ENCODE measurements at places on chromosomes 6 and 20.

DNA sequence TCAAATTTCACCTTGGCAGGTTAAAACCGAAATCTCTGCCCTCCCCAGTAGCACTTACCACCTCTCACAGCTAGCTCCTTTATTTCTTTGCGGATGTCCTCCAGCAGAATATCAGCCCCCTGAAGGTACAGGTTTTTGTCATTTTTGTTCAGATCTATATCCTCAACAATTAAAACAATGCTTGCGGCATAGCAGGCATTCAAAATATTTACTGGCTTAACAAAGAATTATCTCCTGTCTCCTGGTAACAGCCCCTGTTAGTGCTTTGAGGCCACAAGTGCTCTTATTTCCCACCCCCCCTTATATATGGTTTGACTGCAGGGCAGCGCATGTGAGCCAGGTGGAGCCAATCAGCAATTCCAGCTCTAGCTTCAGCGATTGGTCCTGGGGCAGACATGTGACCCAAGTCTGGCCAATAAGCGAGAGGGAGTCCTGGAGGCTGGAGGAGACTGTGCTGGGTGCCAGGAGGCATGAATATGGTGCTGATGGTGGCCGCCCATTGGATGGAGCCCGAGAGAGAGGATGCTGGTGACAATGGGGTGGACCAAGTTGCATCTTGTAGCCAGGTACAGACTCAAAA is 21.0 kb downstream of the SULF2 start:
- no peak for DNase-seq

DNA sequence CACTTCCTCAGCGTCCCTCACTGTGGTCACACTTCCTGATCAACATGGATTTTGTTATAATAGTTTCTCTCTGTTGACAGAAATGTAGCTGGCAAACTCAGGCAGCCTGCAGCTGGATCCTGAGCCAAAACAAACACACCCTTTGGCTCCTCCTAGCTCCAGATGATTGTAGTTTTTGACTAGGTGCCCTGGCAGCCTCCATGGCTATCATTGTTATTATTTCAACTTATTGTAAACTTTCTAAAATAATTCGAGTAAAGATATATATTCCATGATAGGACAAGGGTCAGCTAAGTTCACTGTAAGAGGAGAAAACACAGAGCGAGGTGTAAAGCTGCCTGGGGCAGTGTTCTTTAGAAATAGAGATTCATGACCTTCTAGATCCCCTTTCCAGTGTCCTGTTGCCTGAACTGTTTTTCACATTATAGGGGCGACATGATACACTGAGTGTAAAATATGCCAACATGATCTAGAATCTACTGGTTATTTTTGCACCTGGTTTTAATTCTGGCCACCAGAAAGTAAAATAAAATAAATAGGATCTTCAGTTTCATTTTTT is 98.2 kb upstream of the HDGFL1 start:
- no peak for DNase-seq

DNA sequence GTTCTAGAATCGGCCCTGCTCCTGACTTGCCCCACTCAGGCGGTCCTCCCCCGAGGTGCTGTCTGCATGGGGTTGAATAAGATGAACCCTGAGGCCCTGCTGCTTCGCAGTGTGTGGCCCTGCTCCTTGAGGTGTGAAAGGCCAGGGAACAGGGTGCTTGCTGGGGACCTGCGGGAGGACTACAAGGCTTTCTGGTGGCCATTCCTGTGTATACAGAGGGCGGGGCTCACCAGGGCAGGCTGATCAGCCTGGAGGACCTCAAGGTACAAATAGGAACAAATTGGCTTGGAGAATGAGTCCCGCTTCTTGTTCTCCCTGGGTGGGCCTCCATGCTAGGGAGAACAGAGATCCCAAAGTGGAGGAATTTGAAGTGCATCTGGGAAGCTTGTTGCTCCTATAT is 5.7 kb downstream of the NOTCH4 start:
- DNase-seq, result no peak

DNA sequence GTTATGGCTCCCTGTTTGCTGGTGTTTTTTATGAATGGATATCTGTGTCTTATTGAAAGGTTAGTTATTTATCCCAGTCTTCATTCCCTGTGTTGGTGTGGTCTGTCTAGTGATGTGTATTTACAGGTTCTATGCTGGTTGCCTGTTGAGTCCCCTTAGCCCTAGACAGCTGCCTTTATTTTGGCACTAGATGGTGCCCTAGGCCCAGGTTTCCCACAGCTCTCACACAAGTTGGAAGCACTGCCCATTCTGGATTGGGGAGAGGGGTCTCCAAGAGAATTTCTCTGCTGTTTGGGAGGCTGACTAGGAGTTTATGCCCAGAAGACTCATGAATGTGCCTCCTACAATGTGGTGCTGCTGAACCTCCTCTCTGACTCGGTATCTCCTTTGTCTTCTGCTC is 12.4 kb downstream of the GRM1 start:
- no peak for DNase-seq

GRCh38 chr20:61019322-61019721 is 232.7 kb upstream of the CDH4 start:
- no peak for DNase-seq

GRCh38 chr6:144894240-144894639 is 609.1 kb downstream of the UTRN start:
- no peak for DNase-seq

- no peak for DNase-seq
Observed at GRCh38 chr6:78580923-78581322, 286.4 kb upstream of the IRAK1BP1 start.

DNA sequence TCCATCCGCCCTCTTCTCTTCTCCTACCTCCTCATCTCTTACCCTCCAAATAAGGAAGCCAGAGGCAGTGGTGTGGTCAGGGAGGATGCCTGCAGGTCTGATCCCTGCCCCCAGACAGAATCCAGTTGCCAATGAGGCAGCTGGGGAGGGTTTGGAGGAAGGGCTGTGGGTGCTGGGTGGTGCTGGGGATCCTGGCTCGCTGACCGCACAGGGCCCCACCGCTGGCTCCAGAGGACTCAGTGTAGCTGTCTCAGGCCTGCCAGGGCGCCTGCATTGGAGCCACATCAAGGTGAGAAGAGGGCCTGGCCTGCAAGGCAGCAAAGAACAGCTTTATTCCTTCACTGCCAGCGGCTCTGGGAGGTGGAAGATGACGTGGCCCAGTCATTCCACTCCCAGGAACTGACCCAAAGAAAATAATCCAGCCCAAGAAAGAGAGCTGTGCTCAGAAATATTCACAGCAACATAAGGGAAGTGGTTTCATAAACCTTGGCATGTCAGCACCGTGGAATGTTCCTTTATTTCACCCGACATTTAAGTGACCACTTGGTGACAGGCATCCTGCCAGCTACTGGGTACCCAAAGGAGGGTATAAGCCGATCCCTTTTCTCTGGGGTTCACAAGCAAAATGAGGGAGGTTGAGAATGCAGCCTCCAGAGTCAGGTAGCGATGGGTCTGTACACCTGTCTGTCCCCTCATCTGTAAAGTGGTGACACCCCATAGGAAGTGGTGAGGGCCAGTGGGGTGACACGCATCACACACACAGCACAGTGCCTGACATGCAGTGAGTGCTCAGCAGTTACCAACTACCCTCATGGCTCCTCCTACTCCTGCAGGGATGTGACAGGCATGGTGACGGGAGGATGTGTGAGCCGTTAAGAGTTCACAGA is 125.1 kb downstream of the SNX5 start:
- no peak for DNase-seq

DNA sequence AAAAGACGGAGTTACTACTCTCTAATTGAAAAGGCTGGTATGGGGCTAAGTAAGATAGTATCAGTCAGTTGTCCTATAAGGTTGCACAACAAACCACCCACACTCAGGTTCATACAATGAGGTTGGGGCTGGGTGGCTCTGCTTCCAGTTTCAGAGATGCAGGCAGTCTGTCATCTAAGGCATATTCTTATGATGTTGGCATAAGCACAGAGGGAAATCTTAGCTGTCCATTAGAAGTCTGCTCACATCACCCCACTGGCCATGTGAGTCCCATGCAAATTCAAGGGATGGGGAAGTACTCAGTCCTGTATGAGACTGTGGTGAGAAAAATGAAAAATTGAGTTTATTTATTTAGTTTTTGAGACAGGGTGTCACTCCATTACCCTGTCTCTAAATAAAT is 118.6 kb downstream of the LAMP5 start:
- no peak for DNase-seq

- no peak for DNase-seq
Observed at GRCh38 chr6:138290423-138290962, 72.2 kb upstream of the PBOV1 start.

DNA sequence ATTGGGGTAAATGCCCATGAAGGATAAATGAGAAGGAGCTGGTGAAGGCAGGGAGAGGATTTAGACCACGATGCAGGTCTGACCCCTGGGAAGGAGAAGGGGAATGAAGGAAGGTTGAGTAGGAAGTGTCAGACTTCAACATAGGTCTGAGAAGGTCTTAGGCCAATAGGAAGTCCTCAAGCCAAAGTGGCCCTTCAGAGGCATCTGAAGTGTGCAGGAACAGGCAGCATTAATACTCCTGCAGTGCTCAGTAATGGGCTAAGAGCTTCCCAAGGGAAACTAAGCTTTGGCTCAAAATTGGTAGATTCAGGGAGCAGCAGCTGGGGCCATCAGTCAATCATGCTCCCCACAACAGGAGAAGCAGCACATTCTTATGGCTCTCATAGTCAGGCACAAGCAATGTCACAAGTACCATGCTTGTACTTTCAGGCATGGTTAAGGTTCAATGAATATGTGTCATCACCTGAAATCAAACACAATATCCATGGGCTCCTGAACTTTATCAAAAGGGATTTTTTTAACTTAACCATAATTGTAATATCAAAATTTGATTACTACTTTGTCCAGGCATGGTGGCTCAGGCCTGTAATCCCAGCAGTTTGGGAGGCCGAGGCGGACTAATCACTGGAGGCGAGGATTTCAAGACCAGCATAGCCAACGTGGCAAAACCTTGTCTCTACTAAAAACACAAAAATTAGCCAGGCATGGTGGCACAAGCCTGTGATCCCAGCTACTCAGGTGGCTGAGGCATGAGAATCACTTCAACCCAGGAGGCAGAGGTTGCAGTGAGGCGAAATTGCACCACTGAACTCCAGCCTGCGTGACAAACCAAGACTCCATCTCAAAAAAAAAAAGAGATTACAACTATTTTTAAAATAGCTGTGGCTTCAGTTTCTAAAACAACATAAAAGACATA is 9.9 kb downstream of the RALGAPA2 start:
- DNase-seq, result no peak

DNA sequence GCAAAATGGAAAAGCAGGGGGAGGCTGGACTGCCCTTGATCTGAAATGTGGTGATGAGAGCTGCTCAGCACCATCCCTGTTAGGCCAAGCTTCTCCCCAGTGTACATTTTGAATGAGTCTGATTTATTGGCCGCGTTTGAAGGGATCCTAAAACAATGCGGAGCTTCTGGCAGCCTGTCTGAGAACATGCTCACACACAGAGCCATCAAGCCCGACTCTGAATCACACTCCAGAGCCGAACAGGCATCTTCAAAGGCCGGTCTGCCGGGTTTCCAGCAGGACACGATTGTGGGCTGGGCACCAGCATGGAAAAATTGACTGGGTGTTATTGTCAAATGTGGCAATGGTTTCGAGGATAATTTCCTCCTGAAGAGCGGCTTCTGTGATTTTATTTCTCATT is 235.9 kb downstream of the TFAP2C start:
- no peak for DNase-seq

GRCh38 chr6:15870333-15871043 is 207.7 kb upstream of the DTNBP1 start:
- DNase-seq, result no peak

DNA sequence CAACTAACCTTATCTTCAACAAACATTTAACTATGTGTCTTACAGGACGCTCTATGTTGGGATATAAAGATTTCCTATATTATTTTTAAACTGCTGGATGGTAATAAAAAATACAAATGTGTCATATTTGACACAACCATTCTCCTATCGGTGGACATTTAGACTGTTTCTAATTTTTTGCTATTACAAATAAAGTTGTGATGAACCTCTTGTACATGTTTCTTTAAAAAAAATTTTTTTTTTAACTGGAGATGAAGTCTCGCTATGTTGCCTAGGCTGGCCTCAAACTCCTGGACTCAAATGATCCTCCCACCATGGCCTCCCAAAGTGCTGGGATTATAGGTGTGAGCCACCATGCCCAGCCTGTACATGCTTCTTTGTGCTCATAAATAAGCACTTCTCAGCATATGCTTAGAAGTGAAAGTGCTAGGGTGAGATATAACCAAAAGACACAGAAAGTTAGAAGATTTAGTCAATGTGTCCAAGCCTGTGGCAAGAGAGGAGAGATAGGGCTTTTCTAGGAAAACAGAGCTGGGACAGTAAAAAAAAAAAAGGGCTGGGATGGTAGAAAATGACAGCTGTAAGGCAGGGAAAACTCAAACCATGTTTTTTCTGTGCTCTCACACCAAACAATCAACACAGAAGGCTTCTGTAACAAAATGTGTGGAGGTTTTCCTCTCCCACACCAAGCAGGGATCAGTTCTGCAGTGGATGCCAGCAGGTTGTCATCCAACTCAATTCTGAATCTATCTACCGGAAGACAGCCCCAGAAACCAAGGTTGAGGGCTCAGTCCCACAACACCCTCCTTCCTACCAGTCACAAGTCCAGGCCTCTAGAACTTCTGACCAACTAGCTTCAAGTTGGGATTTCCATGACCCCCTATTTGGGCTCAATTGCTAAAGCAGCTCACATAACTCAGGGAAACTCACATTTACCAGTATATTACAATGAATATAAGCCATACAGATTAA is 70.0 kb upstream of the SMIM29 start:
- DNase-seq, result no peak

DNA sequence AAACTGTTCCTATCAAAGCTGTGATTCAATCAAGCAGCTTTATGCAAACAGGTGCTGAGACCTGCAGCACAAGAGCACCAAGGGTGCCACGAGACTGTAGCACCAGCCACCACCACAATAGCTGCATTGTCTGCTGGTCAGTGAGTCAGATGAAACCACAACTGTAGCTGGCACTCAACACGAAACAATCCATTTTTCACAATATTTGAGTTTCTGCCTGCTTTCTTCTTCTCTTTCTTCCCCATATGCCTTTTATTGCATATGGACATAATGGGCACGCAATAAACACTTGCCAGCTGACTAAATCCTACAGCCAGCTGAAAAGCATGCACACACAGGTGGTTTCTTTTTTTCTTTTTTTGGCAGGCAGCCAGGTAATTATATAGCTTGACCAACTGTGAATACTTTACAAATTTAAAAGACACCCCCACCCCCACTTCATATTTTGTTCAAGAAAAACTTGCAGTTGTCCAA is 16.6 kb downstream of the SLC2A12 start:
- no peak for DNase-seq

- no peak for DNase-seq
Observed at GRCh38 chr6:63214816-63215215, 3.5 kb downstream of the FKBP1C start.

Measured in stimulated activated CD4-positive, alpha-beta T cell treated with anti-CD3 and anti-CD28 coated beads, Interleukin-15, amount 100 ng/mL, for 1 hour (primary cell).